ENCODE measurements at places on chromosomes 2 and 18. TPM values are rescaled to one million over a fixed set of nuclear protein-coding genes. Genes with fewer than 3 reads are reported as not detected.

DNA sequence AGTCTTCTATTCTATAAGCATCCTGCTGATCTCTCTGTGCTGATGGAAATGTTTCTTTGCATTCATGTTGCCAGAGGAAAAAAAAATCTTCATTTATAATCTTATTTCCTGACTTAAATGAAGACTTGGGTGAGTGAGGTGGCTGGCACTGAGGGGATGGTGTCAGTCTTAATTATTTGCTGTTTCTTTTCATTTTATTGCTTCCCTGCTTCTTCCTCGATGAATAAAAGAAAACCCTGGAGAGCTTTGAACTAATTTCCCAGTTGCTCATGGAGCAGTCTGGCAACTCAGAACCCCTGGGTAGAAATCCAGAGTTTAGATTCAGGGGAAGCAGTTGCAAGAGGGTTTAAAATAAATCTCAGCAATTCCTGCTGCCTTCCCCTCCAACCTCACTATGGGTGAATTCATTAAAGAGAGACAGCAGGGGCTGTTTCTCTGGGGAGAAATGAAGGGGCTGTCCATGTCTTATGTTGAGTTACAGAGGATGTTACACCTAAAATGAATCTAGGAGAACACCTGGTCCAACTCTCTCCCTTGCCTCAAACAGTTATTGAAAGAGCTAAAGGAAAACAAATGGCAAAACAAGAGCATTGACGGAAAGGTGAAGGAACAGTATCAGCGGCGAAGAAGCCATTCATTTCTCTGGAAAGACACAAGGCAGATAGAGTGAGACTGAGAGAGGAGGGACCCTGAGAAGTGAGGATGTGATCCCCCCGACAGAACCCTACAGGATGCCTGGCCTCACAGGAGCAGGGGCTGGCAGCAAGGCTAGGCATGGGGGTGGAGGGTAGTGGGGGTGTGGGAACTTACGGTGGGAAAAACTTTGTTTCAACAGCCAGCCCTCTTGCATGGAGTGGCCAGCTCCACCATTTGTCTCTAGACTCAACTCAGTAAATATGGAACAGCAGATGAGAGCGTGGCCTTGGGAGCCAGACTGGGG is 41.0 kb downstream of the SP110 start:
- no peak for DNase-seq

- peak; percentile 20 for DNase-seq
Measured at GRCh38 chr2:241855245-241855887, 3.3 kb downstream of the PDCD1 start.

DNA sequence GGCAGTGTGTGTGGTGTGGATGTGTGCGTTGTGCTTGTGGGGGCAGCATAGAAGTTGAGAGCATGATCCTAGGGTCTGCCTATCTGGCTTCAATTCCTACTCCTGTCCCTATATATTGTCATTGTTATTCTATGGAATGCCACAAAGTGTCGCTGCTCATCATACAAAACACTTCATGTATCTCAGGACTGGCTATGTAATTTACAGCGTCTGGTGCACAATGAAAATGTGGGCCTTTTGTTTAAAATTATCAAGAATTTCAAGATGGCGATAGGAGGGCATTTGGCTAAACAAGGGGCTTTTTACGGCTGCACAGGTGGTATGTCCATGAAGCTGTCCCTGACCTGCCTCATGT is 3.4 kb downstream of the SERPINB2 start:
- no peak for DNase-seq

GRCh38 chr2:84900971-84901370 is 4.5 kb upstream of the TMSB10 start:
- DNase-seq: no peak

GRCh38 chr2:1738646-1739302 is 5.5 kb downstream of the PXDN start:
- DNase-seq: no peak

GRCh38 chr2:32923109-32923508 is 23.6 kb upstream of the LTBP1 start:
- DNase-seq: no peak

Gene ANKRD53
- 0.65 TPM for polyA plus RNA-seq

Gene EIF2B4
- 69.0 TPM for polyA plus RNA-seq

Gene SIX3
- polyA plus RNA-seq: not detected

Gene EFHD1
- polyA plus RNA-seq: 9.0 TPM

Gene LRRC30
- polyA plus RNA-seq: not detected

Gene TMEFF2
- polyA plus RNA-seq: 0.08 TPM

Gene TSPYL6
- 0.03 TPM for polyA plus RNA-seq
